Karpas-422 (cell line): ENCODE measurements at places on chromosomes 11 and 22.
A peak's percentile ranks its signal among the peaks of the same experiment; 100 is the strongest.

DNA sequence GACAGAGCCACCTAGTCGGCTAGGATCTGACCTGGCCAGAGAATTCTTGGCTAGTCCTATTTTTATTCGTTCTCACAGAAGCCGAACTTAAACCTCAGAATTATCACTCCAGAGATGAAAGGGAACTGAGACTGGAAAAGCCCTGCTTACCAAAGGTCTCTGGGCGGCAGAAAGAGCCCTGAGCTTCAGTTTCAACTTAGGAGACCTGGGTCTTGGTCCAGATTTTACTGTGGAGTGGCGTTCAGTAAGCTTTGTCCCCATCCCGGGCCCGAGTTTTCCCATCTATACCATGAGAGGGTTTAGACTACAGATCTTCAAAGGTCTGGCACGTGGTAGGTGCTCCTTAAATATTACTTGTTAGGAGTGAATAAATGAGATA, 516 bp downstream of the NEU3 start:
- DNase-seq: peak; percentile 60

- DNase-seq: no peak
Measured at GRCh38 chr22:48414651-48415050, 1413.0 kb downstream of the BRD1 start.

DNA sequence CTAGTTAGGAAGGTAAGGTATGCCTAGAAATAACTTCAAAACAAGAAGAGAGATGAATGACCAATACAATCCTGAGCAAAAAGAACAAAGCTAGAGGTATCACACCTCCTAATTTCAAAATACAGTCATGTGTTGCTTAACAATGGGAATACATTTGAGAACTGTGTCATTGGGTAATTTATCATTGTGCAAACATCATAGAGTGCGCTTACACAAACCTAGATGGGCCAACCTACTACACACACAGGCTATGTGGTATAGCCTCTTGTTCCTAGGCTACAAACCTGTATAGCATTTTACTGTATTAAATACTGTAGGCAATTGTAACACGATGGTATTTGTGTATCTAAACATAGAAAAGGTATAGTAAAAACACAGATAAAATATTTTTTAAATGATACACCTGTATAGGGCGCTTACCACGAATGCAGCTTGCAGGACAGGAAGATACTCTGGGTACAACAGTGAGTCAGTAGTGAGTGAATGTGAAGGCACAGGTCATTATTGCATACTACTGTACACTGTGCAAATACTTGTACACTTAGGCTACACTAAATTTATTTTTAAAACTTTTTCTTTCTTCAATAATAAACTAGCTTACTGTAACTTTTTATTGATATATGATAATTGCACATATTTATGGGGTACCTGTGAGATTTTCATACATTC, 48.2 kb downstream of the STK33 start:
- no peak for DNase-seq

GRCh38 chr11:23078289-23078971, 218.2 kb upstream of the CCDC179 start:
- no peak for DNase-seq

DNA sequence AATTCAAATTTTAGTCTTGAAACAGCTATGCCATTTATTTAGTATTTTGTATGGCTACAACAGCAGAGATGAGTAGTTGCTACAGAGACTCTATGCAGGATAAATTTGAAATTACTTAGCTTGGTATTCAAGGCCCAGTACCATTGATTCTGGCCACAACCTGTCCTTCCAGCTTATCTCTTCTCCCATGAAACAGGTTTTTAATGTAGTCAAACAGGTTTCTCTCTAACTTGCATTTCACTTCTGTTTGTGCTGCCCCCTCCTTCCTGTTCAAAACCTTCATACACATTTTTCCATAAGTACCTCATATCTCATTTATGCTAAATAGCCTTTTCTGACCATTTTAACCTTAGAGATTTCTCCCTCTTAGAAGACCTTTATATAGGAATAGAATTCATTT, 3.3 kb downstream of the USP47 start:
- no peak for DNase-seq

DNA sequence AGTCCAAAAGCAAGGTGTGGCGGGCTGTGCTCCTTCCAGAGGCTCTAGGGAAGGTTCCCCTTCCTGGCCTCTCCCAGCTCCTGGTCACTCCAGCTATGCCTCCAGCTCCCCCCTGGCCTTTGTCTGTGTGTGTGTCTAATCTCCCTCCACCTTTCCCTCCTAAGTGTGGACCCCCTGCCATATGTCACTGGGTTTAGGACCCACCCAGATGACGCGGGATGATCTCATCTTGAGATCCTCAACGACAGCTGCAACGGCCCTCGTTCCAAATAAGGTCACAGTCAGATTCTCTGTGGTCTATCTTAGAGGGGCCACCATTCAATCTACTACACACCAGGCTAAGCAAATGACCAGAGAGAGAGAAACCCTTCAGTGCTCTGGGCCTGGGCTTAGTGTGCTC, 107.9 kb downstream of the ARHGAP8 start:
- DNase-seq: no peak

GRCh38 chr11:10294290-10294953, 403 bp upstream of the SBF2 start:
- DNase-seq: peak; percentile 37

DNA sequence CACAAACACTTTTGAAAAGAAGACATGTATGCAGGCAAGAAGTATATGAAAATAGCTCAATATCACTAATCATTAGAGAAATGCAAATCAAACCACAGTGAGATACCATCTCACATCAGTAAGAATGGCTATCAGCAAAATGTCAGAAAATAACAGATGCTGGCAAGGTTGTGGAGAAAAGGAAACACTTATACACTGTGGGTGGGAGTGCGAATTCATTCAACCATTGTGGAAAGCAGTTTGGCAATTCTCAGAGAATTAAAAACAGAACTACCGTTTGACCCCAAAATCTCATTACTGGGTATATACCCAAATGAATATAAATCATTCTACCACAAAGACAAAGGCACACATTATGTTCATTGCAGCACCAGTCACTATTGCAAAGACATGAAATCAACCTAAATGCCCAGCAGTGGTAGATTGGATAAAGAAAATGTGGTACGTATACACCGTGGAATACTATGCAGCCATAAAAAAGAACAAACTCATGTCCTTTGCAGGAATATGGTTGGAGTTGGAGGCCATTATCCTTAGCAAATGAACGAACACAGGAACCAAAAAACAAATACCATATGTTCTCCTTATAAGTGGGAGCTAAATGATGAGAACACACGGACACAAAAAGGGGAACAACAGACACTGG, 18.5 kb downstream of the MMP13 start:
- no peak for DNase-seq

- no peak for DNase-seq
Measured at GRCh38 chr22:42670921-42671709, 21.9 kb upstream of the CYB5R3 start.

- DNase-seq: no peak
Measured at GRCh38 chr11:26762089-26762488, 40.2 kb upstream of the SLC5A12 start.

DNA sequence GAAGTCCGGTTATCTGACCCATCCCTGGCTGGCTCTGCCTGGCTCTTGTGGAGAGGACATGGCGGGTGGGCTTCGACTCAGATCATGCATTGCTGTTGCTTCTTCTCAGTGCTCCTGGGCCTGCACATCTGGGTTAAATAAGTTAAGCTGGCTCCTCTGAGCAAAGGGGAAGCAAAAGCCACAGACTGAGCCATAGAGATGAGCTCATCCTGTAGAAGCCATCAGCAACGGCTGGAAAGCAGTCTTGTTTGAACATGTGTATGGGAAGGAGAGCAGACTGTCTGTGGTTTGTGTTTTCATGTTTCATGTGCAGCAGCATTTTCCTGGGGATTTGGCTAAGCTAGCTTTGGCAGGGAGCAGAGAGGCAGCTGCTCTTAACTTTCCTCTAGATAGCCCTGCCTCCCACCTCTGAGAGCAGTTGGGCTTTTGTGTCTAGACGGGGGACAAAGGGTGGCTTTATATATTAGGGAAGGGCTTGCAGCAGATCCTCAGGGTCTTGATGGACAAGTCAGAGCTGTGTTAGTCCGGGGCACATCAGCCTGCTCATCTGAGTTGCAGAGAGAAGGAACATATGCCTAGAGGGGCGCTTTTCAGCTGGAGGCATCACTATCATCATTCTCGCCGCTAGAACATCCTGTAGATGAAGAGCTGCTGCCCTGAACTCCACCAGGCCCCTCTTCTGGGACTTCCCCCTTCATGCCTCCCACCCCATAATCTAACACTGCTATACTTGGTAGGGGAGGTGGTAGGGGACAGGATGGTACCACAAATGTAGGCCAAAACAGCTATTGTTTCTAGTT, 14.9 kb downstream of the DCPS start:
- no peak for DNase-seq
